ENCODE measurements at places on chromosomes 11 and 22.

DNA sequence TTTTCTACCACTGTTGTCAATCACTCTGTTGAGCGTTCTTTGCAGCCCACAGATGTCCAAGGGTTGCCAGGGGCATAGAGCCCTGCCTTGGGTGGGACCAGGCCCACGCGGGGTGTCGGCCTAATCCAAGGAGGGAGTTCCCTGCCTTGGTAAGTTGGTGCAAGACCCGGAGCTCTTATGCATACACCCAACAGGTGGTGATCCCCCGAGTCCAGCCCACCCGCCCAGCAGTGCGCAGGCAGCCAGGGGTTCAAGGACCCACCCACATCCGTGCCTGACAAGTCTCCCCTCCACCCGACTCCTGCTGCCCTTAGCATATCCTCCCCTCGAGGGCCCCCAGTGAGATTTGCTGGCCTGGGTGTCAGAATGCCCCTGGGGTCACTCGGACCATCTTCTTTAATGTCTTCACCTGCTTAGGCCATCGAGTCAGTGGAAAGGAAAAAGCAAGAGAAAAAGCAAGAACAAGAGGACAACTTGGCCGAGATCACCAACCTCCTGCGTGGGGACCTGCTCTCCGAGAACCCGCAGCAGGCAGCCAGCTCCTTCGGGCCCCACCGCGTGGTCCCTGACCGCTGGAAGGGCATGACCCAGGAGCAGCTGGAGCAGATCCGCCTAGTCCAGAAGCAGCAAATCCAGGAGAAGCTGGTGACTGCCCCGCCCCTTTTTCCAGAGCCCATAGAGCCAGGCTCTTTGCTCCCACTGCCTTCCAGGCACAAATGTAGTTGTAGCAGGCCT is 12.2 kb downstream of the RIBC2 start:
- no peak for DNase-seq

DNA sequence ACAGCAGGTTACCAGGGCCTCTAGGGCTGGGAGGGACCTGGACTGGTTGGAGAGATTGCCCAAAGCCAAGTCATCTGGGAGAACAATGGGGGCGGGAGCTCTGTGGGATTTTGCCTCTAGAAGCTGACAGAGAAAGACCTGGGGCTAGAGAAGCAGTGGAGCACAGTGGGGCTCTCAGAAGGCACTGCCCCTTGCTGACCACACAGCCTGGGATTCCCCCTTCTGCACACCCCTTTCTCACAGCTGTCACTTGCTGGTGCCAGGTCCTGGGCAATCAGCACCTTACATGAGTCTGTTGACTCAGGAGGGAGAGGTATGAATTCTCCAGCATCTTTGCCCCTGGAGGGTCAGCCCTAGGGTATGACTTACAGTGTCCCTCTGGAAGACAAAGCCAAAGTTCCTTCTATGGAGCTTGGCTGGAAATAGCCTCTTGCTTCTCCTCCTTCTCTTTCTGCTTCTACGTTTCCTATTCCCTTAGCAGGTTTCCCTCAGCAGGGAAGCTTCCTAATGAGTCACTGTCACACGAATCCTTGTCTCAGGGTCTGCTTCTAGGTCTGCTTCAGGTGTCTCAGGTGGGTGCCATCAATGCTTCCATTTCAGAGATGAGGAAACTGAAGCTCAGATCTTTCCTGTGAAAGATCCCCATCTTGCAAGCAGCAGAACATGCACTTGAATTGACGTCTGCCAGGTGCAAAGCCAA is 27.0 kb downstream of the GDPD5 start:
- DNase-seq = no peak

DNA sequence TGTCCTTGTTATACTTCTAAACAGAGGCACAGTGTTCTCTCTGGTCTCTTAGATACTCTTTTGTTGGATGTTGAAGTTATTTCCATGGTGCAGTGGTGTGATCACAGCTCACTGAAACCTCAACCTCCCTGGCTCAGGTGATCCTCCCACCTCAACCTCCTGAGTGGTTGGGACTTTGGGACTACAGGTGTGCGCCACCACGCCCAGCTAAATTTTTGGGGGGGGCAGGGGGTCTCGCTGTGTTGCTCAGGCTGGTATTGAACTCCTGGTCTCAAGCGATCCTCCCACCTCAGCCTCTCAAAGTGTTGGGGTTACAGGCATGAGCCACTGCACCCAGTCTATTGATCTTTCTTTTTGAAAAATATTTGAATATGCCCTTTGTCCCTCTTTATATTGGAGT is 14.9 kb downstream of the ZNF74 start:
- no peak for DNase-seq

GRCh38 chr22:37010976-37011375 is 8.3 kb downstream of the TST start:
- DNase-seq = no peak

DNA sequence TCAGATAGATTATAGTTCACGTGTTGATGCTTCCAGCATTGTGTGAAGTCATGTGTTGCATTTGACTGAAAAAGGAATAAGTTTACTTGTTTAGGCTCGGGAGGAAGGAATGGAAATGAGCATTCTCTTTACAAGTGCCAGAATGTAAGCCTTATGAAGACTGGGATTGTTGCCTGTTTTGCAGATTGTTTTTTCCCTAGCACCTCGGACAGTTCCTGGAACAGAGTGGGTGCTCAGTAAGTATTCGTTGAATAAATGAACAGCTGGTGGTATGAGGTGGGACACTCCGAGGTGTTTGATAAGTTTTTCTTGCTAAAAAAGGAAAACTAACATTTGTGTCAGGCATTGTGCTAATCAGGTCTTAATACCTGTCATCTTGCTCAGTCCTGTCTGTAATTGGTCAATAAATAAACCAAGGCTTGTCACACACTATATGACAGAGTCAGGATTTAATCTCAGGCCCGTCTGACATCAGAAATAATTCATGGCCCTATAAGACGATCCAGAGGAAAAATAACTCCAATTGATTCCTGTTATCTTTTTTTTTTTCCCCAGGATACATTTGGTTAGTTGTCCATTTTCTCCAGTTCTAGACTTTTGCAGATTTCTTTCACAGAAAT is 304.7 kb downstream of the NELL1 start:
- no peak for DNase-seq

- no peak for DNase-seq
These were observed 29.2 kb upstream of the PDE2A start for GRCh38 chr11:72703267-72704008.

DNA sequence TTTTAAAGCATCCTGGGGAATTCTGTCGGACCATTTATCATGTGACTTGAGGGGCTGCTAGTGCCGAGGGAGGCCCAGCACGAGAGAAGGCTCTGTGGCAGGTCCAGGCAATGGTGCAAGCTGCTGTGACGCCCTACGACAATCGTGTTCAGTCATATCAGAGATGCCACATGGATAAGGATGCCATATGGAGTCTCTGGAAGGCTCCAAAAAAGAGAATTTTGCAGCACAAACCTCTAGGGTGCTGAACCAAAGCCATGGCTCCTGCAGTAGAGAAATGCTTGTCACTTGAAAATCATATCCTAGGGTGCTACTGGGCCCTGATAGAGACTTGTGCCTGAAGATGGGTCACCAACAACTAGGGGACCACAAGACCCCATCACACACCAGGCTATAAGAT is 6.7 kb upstream of the CD6 start:
- DNase-seq = no peak

DNA sequence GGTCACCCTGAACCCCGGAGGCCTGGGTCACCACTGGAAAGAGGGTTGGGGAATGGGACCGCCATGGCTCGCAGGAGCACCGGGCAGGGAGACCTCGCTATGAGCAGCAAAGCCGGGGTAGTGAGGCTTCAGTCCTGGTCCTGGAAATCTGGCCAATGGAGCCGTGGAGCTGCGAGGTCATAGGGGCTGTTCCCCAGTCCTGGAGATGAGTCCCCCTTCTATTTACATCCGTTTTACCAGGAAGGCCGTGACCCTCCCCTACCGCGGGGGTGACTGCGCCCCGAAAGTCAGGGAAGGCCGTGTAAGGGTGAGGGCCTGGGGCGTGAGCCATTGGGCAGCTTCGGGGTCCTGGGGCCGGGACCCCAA is 449 bp downstream of the PIDD1 start:
- no peak for DNase-seq

GRCh38 chr11:67466962-67467771 is 1.9 kb downstream of the TMEM134 start:
- no peak for DNase-seq

DNA sequence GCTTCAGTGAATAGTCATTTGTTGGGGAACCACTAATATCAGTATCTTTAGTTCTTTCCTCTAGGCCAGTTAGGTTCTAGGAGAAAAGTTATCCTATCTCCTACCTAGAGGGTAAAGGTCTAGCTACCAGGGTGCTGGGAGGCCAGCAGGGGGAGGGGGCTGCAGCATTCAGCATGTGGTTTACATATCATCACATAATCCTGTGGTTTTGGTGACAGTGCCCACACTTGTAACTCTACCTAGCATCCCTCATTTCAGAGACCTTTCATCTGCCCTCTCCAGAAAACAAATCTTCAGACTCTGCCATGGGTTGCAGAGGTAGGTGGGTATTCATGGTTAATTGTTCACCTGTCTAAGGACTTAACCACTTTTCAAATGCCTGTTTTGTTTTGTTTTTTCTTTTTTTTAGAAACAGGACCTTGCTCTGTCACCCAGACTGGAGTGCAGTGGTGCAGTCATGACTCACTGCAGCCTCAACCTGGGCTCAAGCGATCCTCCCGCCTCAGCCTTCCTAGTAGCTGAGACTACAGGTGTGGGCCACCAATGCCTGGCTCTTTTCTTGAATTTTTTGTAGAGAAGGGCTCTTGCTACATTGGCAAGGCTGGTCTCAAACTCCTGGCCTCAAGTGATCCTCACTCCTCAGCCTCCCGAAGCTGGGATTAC is 146.8 kb downstream of the ENTHD1 start:
- DNase-seq = peak; percentile 26

- DNase-seq = no peak
These were observed 147.1 kb downstream of the WT1 start for GRCh38 chr11:32288276-32288675.

GRCh38 chr11:2268729-2269600 is 1.4 kb downstream of the ASCL2 start:
- no peak for DNase-seq

- no peak for DNase-seq
These were observed 68.9 kb upstream of the EED start for GRCh38 chr11:86175626-86176025.

GRCh38 chr11:107014871-107015270 is 3.4 kb downstream of the GUCY1A2 start:
- no peak for DNase-seq

GRCh38 chr22:22803285-22803853 is 84.2 kb upstream of the IGLL5 start:
- no peak for DNase-seq

Data from NK-92 treated with Interleukin-12 subunit alpha and Interleukin-12 subunit beta, amount 100 ng/mL, for 24 hours (cell line).